NT2/D1 (cell line): ENCODE measurements at places on chromosomes 7 and 10.

GRCh38 chr7:67391168-67391567, 394.5 kb downstream of the TYW1 start:
- DNase-seq, result no peak

DNA sequence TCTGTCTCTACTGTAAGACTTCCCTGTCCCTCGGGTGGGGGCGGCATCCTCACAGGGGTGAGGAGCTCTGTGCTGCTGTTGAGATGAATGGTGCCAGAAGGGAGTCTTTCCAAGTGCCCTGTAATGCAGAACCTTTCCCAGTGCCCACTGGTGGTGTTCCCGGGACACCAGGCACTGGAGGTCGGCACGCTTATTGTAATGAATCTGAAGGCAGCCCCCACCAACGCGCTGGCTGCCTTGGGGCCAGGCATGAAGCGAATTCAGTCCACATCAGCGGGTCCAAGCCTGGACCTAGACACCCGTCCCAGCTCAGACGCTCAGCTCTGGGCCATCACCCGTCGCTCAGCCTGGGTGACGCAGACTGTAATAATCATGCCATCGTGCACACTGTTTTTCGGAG, 592.9 kb downstream of the DNAJB6 start:
- no peak for DNase-seq

DNA sequence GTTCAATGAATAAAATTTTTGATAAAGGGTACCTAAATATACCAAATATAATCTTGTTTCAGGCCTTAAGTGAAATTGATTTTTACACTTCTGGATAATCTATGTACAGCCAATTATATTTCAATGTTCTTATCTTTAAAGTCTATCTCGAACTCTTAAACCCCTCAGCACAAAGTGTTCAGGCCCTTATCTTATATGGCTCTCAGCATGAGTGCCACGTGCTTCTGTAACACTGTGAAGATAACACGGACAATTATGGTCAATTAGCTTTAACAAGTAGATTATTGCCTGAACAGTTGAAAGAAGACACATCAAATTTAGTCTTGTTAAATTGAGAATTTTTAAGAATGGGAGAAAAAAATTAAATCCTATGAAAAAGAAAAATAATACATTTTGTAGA, 40.4 kb upstream of the DMTF1 start:
- no peak for DNase-seq

DNA sequence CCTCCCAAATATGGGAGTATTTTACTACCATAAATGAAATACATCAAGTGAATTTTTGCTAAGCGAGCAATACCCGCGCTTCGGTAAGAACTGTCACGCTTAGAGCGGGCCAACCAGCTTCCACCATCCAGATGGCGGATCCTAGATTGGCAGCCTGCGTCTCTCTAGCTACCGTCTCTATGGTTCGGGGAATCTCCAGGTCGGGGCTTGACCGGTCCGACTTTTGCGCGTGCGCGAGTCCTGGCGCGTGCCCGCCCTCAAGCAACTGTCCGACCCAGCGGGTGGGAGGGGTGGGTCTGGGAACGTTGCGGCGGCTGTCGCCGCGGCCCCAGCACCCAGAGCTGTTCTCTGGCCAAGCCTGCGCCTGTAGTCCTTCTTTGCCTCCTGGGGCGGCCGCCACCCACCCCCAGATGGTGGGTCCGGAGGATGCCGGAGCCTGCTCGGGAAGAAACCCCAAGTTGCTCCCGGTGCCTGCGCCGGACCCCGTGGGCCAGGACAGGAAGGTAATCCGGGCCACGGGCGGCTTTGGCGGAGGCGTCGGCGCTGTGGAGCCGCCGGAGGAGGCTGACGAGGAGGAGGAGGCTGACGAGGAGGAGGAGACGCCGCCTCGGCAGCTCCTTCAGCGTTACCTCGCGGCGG, at the start of gene TBC1D12:
TSS of gene TBC1D12 (plus strand) at position 338 of the 639 bp plus-strand sequence. CDS start at position 411, 73 bp downstream.
- DNase-seq, result peak; percentile 87

- DNase-seq, result no peak
These were observed 83.5 kb downstream of the PLPP4 start for GRCh38 chr10:120540486-120540885.
